ENCODE measurements at places on chromosomes 7 and 10.

DNA sequence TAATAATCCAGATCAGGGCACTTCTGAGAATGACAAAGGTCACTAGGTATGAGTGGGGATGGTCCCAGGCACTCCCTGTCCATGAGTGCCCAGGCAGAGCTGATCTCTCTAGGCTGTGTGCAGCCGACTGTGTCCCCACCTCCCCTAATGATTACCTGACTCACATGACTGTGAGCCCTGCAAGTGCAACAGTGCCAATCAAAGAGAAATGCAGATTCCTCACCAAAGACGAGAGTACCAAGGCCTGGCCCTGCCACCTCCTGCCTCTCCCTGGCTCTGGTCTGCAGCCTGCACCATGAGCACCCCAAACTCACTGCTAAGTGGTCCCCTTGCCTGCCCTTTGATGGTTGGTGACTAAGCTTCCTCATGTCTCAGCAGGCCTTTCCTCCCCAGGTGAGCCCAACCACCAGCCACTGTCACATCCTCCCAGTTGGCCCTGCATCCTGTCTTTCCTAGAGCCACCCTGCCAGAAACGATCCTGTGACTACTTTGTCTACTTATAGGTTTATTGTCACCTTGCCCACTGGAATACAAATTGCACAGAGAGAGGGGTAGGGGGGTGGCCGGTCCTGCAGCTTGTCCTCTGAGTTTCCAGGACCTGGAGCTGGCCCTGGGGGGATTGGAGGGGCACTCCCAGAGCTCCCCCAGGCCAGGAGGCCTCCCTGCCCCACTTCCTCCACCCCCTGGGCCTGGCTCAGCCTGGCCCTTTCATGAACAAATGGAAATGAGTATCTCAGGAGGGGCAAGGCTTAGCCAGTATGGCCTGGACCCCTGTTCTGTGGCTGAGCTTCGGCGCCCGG lies 22.4 kb upstream of the GDF10 start:
- no peak for DNase-seq

DNA sequence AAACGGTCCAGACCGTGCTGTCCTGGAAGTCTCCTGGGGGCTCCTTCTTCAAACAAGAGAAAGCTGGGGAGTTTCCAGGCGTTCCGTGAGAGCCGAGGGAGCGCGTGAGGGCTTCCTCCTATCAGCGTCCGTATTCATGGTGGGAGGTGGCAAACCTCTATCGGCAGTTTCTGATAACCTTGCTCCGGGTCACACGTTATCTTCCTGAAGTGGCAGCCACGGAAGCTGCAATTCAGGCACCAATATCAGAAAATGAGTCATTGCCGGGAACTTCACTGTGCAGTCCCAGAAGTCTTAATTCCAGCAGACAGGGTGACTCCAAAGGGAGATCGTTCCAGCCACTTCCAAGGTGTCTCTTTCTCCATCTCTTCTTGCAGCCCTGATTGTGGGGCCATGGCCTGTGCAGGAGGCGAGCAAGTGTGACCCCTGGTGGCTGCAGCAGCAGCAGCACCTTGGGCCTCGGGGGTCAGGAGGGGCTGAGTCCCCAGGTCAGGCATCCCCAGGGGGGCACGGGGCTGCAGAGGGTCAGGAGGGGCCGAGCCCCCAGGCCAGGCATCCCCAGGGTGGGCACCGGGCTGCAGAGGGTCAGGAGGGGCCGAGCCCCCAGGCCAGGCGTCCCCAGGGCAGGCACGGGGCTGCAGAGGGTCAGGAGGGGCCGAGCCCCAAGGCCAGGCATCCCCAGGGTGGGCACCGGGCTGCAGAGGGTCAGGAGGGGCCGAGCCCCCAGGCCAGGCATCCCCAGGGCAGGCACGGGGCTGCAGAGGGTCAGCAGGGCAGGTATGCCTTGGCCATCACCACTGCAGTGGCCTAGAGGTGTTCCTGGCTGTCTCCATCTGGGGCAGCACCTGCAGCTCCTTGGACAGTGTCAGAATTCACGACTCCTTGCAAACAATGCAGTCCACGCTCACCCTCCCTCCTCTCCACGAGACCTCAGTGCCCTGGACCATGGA lies 538.7 kb downstream of the DNAJB6 start:
- DNase-seq = peak; percentile 10

- DNase-seq = no peak
Measured at GRCh38 chr7:101239191-101239950, 1.8 kb upstream of the CLDN15 start.

GRCh38 chr10:114420811-114421485 lies 16.6 kb upstream of the AFAP1L2 start:
- DNase-seq = no peak

GRCh38 chr7:143015926-143016490 lies 10.9 kb downstream of the OR9A2 start:
- DNase-seq = no peak

GRCh38 chr10:26698909-26699308 lies 1.4 kb downstream of the PDSS1 start:
- no peak for DNase-seq

DNA sequence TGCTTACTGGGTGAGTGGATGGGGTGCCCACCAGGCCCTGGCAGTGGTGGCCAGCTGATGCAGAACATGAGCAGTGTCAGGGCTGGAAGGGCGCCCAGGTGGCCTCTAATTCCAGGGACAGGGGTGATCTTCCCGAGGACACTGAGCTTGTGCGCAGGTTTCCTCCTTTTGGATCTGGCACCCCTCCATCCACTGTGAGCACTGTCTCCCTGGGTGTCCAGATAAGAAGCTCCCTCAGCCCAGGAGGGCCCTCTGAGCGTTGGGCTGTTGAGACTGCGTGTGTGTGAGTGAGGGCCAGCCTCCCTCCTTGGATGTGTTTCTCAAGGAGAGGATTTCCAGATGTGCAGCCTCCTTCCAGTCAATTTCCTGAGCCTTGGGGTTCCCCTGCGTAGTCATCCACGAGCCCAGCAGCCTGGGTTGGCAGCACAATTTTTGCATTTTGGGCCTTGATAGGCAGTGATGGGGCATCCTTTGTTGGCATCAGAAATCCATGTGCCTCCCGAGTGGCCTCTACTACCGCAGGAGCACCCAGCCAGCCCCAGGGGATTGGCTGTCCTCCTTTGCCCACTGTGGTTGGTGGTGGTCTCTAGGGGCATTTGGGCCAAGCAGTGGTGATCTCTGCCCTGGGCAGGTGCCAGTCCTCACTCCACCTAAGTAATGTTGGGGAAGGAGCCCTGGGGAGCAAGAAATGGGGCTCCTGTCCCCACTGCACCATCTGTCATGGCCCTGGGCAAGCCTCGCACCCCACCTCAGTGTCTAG lies 20.9 kb upstream of the BTBD16 start:
- DNase-seq = no peak

DNA sequence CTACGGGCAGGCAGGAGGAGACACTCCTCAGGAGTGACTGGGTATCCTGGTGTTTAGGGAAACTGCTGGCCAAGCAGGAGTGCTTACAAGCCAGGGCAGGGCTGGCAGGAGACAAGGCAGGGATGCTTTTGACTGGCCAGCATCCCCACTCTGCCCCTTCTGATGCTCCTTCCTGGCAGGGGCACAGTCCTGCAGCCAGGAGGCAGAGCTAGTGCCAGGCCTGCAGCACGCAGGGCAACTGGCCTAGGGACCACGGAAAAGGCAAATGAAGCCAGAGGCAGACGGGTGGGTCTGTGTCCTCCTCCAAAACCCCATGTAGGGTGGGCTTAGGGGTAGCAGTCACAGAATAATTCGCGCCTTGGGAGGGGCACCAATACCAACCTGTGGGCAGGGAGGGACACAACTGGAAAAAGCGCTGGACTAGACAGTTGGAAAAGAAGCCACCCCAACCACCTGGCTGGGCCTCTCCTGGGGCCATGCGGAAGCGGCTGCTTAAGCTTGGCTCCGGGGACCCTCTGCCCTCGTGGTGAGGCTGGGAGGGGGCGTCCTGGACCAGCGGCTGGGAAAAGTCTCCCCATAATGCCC lies 4.8 kb downstream of the IMPDH1 start:
- DNase-seq = no peak

GRCh38 chr7:5501465-5501864 lies 77.8 kb upstream of the TNRC18 start:
- no peak for DNase-seq

- no peak for DNase-seq
Measured at GRCh38 chr7:16660702-16661464, 14.9 kb downstream of the BZW2 start.

DNA sequence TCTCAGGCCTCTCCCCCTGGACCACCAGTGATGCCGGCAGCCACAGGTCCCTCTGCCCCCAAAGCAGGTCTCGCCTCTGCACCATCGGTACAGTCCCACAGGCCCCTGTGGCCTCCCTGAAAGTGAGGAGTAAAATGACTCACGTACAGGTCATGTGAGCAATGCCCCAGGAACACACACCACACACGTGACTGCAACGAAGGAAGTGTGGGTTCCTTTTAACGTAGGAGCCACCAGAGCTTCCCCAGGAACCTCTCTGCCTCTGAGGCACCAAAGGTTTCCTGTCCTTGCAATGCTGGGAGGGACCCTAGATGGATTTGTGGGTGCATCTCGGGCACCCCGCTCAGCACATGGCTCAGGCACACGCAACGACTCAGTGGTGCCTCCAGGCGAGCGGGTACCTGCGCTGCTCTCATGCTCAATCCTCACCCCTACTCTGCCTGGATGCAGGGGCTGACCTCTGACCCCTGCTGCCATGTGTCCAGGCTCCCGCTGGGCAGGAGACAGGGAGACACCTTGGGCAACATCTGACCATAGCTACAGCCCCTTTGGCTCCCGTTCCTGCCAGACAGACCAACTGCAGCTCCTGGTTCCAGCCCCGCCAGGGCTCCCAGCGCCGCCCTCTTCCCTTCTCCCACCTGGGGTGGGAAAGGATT lies 120.7 kb downstream of the PRKAG2 start:
- no peak for DNase-seq

DNA sequence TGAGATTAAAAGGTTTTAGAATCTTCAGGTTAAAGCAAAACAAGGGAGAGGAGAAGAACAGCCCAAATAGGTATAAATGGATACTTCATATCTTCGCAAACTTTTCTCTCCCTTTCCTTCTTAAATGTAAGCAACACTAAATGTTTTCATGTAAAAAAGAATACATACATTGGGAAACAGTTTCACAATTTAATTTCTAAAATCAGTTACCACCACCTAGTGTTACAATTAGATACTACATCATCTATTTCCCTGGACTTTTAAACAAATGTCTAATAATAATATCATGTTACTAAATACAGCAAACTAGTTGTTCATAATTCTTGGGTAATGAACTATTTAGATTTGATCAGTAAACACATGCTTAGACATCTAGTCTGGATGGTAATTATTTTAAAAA lies 35.8 kb downstream of the MINDY3 start:
- no peak for DNase-seq

- DNase-seq = no peak
Measured at GRCh38 chr7:130095812-130096211, 25.5 kb downstream of the KLHDC10 start.

GRCh38 chr10:89556600-89556999 lies 21.2 kb upstream of the SLC16A12 start:
- DNase-seq = no peak

DNA sequence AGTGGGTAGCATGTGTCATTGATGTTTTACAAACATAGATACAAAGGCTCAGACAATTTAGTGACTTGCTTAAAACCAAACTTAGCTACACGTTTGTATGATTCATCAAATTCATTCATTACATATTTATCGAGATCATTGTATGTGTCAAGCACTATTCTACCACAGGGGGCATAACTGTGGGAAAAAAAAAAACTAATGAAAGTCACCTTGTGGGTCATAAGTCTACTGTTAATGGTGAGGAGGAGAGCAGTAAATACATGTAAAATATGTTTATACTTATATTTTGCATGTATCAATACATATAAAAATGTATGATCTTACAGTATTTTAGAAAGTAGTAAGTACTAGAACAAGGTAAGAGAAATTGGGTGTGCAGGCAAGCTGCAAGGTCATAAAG lies 933.8 kb downstream of the IPMK start:
- DNase-seq = no peak

DNA sequence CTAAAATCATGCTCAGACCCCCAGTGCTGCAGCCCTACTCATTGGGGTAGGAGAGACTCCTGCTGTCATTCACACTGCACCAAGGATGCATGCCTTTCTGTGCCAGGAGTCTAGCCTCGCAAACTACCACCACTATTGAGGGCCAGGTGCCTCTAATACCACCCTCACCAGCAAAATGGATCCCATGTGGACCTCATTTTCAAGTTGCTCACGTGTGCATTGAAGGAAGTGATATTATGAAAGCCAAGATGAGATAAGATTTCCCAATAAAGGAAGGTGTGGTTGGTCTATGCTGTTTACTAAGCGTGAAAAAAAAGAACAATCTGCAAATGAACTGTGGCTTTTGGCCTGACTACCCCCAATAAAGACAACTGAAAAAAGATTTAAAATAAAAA lies 7.2 kb upstream of the LAMTOR4 start:
- DNase-seq = no peak

GRCh38 chr7:37952240-37952639 lies 31.8 kb downstream of the EPDR1 start:
- no peak for DNase-seq

GRCh38 chr10:118913825-118914224 lies 115.7 kb upstream of the NANOS1 start:
- DNase-seq = no peak

- DNase-seq = no peak
Measured at GRCh38 chr7:17402628-17403278, 104.3 kb downstream of the AHR start.

- DNase-seq = no peak
Measured at GRCh38 chr7:39357648-39358047, 208.6 kb upstream of the YAE1 start.

GRCh38 chr7:104851268-104851667 lies 162.7 kb upstream of the KMT2E start:
- DNase-seq = no peak

- no peak for DNase-seq
Measured at GRCh38 chr7:7573701-7574100, 7.0 kb downstream of the MIOS start.

GRCh38 chr7:129882531-129882930 lies 70.2 kb downstream of the UBE2H start:
- no peak for DNase-seq

- DNase-seq = no peak
Measured at GRCh38 chr10:124680675-124681074, 63.5 kb downstream of the FAM53B start.

DNA sequence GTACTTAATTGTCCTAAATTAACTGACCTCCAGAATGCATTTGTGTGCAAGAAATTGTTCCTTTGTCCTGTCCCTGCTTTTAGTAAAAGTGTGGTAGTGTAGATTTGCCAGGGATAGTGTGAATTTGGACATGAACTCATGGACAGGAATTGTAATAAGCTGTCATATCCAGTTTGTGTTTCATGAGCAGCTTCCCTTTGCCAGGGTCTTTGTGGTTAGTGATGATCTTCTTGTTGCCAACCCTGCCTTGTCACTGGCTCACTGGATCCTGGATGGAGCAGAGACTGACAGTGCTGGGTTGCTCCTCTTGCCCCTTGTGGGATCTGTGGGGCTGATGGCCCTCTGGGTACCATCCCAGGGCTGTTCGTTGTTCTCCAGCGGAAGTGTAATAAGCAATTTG lies 110.1 kb downstream of the CCNY start:
- DNase-seq = no peak

DNA sequence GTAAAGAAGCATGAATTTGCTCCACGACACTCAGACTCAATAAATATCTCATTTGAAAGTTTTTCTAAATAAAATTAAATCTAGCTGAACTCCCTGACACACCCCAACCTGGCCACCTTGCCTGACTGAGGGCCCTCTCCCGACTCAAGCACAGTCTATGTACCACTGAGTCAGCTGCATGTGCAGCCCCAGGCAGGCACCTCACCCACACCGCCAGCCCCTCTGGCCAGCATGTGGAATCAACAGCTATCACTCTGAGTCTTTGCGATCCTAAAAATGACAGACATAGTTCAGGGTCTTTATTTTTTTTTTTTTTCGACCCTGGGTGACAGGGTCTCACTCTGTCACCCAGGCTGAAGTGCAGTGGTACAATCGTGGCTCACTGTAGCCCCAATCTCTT lies 35.2 kb downstream of the OAT start:
- DNase-seq = no peak
